Activated B cell treated with CpG ODN at 0.5 μM for 24 hours (primary cell): ENCODE measurements at places on chromosomes 4 and X. TPM values are rescaled to one million over a fixed set of nuclear protein-coding genes. Genes with fewer than 3 reads are reported as not detected.

PLXNB3 gene
- not detected in 2 replicates for total RNA-seq

GAGE1 gene
- total RNA-seq, result not detected in 2 replicates

- DNase-seq, result no peak
Measured at GRCh38 chr4:158481811-158482210, 39.9 kb upstream of the RXFP1 start.

GRCh38 chr4:38868059-38868960 is 704 bp downstream of the FAM114A1 start:
- DNase-seq, result no peak

ZNF185 gene
- total RNA-seq, result 0.75 and 0.81 TPM in 2 replicates

DNA sequence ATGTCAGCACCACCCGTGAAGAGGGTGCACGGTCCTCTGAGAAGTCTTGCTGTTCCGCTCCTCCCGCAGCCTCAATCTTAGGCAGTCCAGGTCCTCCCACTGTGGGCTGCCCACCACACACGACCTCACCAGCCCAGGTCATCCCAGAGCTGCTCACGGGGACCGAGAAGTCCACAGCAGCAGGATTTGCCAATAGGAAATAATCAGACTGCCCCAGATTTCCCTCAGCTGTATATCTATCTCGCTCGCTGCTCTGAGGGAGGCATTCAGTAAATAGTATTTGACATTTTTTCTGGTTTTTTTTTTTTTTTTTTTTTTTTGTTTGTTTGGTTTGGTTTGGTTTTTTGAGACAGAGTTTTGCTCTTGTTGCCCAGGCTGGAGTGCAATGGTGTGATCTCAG is 83.8 kb downstream of the STOX2 start:
- no peak for DNase-seq

DNA sequence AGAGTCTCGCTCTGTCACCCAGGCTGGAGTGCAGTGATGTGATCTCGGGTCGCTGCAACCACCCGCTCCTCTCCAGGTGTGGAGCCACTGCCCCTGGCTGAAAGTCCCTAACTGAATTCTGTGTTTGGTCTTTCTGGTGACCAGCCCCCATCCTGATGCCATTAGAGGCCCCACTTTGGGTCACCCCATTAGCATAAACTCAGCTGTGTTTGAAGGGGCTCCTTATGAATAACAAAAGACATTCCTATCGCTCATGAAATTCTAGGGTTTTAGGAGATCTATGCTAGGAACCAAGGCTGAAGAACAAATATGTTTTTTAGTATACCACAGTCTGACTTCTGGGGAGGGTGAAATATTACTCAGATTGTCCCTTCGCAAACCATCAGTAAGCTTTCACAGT is 652.9 kb downstream of the ADGRL3 start:
- no peak for DNase-seq

RAPGEF2 gene
- 18.1 and 22.9 TPM in 2 replicates for total RNA-seq

GRCh38 chr4:38949411-38950051 is 81.9 kb downstream of the FAM114A1 start:
- no peak for DNase-seq

DNA sequence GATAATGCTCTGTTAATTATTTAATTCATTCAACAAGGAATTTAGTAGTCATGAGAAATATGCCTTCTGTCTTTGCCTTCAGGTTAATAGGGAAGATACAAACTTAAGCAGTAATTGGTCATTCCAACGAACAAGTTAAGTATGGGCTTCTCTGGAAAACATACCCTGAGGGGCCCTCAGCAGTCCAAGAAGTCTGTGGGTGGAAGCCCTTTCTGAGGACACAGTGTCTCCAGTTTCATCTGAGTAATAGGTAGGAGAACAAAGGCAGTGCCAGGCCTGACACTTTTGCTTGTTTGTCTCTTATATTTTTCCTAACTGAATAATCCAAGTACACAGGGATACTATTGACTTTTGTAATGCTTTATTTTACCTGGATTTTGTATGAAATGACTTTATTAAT is 262.5 kb downstream of the FBXW7 start:
- DNase-seq, result no peak
